ENCODE measurements at places on chromosomes 16 and 17. TPM values are rescaled to one million over a fixed set of nuclear protein-coding genes. Genes with fewer than 3 reads are reported as not detected.

The CENPX gene
- 13.7 TPM for total RNA-seq

The CAVIN1 gene
- total RNA-seq, result 464 TPM

The FNDC8 gene
- not detected for total RNA-seq

The KRTAP9-8 gene
- total RNA-seq, result not detected

The MSLN gene
- total RNA-seq, result 139 TPM

The KRT14 gene
- 128 TPM for total RNA-seq

The GRIN2A gene
- total RNA-seq, result not detected

The TCAP gene
- 2.0 TPM for total RNA-seq

All from placental epithelial cell (primary cell).